ENCODE measurements at places on chromosomes 4 and X. TPM values are rescaled to one million over a fixed set of nuclear protein-coding genes. Genes with fewer than 3 reads are reported as not detected.

The RAB40AL gene
- total RNA-seq = not detected

The OPHN1 gene
- not detected for total RNA-seq

DNA sequence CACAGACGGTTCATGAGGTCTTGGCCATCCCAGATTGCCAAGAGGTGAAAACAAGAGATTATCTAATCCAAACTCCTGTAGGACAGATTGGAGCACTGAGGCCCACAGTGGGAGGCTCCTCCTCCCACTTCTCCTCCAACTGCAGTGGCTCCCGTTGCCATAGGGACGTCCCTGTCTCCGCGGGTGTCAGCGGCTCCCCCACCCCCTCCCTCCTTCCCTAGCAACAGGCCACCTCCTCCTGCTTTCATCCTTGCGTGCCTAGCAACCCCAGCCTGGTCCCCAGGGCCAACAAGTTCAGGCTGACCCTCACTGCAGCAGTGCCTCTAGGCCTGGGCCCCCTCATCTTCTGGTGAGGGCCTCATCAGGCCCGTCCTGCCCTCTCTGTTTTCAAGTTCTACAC is 6.8 kb upstream of the IQSEC2 start:
- no peak for DNase-seq

GRCh38 chrX:48936429-48937053 is 17.7 kb upstream of the PIM2 start:
- no peak for DNase-seq

DNA sequence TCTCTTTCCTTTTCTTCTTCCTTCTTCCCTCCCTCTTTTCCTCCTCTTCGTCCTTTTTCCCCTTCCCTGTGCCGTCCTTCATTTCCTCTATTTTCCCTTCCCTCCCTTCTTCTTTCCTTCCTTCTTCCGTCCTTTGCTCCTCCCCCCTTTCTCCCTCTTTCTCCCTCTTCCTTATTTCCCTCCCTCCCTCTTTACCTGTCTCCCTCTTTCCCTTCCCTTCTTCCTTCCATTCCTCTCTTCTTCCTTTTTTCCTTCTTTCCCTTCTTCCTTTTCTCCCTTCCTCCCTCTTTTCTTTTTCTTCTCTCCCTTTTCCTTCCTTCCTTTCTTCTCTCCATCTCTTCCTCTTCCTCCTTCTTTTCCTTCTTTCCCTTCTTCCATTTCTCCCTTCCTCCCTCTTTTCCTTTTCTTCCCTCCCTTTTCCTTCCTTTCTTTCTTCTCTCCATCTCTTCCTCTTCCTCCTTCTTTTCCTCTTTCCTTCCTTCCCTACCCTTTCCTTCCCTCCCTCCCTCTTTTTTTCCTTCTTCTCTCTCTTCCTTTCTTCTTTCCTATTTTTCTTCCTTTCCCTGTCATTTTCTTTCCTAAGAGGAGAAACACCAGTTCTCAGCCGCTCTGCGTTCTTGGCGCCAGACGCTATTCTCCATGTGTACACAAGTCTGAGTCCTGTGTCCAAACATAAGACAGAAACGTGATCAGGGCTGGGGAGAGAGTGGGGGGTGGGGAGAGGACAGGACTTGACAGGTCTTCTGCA is 597.1 kb downstream of the MID1IP1 start:
- no peak for DNase-seq

GRCh38 chrX:101360390-101360789 is 11.8 kb upstream of the TIMM8A start:
- no peak for DNase-seq

- peak; percentile 24 for DNase-seq
These were observed 63.7 kb upstream of the CAMK2D start for GRCh38 chr4:113825272-113825671.

All from activated naive CD8-positive, alpha-beta T cell treated with anti-CD3 and anti-CD28 coated beads for 36 hours (primary cell).